ENCODE measurements at places on chromosomes 1 and 21.

- no peak for DNase-seq
Observed at GRCh38 chr1:110636149-110636935, 30.2 kb upstream of the KCNA2 start.

DNA sequence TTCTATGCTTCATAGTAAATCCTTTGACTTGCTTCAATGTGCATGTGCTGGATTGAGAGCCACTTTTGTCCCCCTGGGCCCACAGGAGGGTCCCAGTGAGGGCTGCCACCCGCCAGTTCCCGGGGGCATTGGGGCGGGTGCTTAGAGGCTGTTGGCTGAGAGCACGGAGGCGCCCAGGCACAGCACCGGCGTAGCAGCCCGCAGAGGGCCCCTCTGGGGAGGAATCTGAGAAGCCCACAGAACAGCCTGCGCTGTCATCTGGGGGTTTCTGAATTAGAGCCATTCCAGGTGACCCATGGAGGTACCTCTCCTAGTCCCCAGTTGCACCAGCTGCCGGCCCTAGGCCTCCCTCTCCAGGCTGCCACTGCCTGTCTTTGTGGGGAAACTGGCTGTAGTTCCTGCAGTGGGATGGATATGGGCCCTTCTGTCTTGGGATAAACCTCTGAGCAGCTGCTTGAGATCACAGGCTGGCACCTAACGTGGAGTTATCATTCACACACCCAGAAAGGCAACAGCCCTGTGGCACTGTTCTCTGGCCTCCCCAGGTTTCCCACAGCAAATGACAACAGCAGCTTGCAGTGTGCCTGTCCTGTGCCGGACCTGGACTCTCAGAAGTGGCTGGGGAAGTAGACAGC lies 39.5 kb downstream of the TMEM51 start:
- no peak for DNase-seq

GRCh38 chr1:41038110-41038509 lies 16.6 kb upstream of the SLFNL1 start:
- DNase-seq = no peak

DNA sequence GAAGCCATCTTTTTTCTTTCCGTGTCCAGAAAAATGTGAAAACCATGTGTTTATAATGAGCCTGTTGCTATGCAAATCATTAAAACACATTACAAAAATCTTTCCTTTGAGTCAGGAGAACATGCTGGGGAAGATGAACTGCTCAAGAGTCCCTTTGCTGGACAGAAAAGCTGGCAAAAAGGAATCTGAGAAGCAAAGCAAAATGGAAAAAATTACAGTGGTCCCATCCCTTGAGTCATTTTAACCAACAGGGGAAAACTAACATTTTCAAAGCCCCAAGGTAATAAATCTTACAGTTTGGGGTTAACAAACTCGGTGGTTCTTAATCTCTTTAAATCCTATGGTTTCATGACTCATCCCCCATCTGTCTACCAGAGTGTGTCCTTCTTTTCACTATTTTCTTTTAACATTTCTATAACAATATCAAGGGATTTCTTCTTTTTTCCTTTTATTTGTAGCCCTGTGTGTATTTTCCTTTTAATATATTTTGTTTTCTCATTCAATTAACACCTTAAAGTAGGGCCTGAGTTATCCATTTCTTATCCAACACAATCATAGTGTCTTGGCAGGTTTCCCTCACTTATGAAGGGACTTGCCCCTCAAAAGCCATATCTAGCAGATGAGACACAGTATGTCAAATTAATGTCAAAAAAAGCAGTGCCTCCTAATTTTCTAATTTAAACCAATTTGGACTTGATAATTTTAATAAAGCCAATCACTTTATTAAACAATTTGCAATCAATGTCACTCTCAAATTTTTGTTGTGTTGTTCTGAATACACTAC lies 105.4 kb downstream of the PTPN14 start:
- DNase-seq = peak; percentile 64

DNA sequence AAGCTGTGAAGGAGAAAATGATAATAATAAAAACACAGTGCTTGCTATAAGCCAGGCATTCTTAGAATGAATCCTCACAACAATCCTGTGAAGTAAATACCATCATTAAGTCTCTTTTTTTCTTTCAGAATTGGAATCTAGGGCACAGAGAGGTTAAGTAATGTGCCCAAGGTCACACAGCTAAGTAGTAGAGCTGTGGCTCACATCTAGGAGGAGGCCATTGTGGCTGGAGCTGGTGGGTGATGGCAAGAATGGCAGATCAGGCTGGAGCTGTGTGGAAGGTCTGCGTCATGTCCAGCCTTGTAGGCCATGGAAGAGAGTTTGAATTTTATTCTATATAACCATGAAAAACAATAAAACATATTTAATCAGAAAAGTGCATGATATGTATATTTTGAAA lies 38.2 kb upstream of the TSPAN2 start:
- DNase-seq = no peak

- no peak for DNase-seq
Observed at GRCh38 chr21:31266241-31266640, 77.8 kb downstream of the TIAM1 start.

- no peak for DNase-seq
Observed at GRCh38 chr1:6261615-6261995, 707 bp upstream of the GPR153 start.

DNA sequence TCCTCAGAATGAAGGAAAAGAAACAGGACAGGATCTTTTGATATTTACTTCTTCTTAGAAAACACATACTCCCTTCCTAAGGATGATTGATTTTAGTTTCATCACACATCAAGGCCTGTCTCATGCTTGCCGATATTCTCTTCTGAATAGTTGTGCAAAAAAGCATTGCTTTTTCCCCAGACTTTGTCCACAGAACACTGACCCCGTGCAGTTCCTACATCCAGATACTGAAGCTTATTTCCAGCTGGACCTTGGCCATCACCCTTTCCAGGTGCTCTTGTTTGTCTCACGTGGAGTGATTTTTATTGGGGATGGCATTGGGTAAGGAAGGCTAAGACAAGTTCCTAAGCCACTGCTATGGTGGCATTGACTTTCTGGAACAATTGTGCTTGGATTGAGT lies 197.3 kb upstream of the HOOK1 start:
- no peak for DNase-seq

GRCh38 chr1:86296305-86297205 lies 99.6 kb downstream of the ODF2L start:
- DNase-seq = no peak

- no peak for DNase-seq
Observed at GRCh38 chr1:39507230-39507928, 15.9 kb downstream of the BMP8A start.

- DNase-seq = peak; percentile 18
Observed at GRCh38 chr1:33384040-33384812, 46.7 kb downstream of the PHC2 start.

GRCh38 chr1:177558372-177558771 lies 387.6 kb downstream of the BRINP2 start:
- no peak for DNase-seq

GRCh38 chr1:65265651-65266351 lies 43.5 kb upstream of the DNAJC6 start:
- DNase-seq = no peak

- no peak for DNase-seq
Observed at GRCh38 chr1:84634536-84635205, 55.6 kb downstream of the SSX2IP start.

DNA sequence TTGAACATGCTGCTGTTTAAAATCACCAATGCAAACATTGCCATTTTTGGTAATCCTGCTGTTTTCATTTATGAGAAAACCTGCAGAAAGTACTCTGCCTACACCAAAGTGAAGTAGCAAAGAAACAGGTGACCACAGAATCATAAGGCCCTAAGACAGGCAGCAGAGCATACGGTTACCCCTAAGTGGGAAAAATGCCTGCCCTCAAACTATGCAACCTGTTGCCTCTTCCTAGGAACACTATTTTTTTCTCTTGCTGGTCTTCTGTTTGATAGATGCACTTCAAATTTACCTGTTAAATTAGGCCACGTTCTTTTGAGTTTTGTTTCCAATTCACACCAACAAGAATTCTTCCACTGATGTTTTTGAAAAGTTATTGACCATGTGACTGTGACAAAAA lies 89.5 kb upstream of the RAB4A start:
- DNase-seq = no peak

GRCh38 chr1:36778740-36779139 lies 255.6 kb downstream of the GRIK3 start:
- DNase-seq = no peak

GRCh38 chr1:244603498-244603897 lies 49.4 kb upstream of the DESI2 start:
- DNase-seq = peak; percentile 44

DNA sequence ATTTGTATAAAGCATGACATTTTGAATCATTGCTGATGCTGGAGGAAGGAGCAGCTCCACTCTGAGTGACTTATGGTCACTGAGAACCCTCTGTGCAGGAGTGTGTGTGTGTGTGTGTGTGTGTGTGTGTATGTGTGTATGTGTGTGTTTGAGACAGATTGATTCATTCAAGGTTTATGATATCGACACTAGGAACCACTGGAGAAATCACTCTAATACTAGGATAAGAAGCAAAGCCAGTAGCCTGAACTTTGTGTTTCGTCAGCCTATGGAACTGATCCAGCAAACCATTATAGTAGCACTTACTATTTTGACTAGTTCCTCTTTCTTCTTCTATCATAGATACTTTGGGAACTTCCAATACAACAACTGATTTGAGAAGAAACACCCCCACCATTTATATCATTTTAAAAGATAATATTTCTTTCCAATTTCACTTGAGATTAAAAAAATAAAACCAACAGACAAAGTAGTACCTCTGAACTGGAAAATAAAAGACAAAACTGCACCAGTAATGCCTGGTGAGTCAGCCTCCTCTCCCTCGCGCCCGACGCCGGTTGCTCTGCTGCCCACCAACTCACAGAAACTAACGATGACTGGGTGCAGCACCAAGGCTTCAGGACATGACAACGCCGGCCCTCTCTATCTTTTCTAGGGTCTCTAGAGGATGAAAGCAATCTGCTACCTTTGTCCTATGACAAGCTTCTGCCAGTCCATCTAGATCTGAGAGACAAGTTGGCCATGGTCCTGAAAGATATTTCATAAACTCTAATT lies 20.9 kb downstream of the SLAMF1 start:
- DNase-seq = peak; percentile 59

DNA sequence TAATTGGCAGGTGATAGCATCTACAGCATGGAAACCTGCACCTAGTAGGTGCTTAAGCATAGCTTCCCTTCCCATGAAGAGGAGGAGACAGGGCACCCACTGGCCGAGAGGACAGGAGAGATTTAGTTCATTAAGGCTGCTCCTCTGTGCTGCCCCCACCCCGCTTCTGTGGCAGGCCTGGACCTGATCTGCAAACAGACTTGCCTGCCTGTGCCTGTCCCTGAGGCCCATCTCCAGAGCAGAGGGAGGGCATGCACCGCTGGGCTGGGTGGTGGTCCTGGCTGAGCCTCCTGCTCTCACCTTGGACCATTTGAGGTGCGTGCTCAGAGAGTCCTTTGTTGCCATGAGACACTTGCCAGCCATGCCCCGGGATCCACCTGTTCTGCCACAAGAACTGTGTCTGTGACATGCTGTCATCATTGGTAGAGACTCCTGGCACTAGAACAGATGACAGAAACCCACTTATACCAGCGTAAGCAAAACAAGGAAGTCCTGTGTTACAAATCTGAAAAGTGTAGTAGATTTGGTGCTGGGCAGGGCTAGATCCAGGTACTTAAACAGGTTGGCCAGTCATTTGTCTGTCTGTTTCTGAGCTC lies 55.6 kb downstream of the PTPRF start:
- DNase-seq = no peak
